ENCODE measurements at places on chromosomes 12 and 14.

- peak; percentile 32 for DNase-seq
These were observed 311.9 kb downstream of the DUSP6 start for GRCh38 chr12:89040146-89040964.

- no peak for DNase-seq
These were observed 10.1 kb downstream of the SHMT2 start for GRCh38 chr12:57239587-57240065.

- no peak for DNase-seq
These were observed 199.9 kb upstream of the RTL1 start for GRCh38 chr14:101103321-101103901.

DNA sequence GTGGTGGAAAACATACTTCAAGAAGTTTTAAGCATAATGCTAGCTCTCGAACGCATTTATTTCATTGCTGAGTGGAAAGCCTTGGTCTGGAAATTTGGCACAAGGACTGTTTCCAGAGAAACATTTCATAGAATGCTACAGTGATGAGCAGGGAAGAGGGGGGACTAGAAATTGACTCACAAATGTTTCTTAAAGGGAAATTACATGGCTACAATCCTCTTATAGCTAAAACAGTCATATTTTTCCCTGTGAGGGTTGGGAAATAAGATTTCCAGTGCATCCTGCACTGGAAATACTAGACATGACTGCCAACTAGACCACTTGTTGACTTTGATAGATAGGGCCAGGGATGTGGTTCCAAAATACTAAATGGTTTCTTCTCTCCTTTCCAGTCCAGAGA is 197.3 kb upstream of the RGS6 start:
- DNase-seq = peak; percentile 80

GRCh38 chr14:99671235-99672224 is 12.6 kb upstream of the CYP46A1 start:
- no peak for DNase-seq

- no peak for DNase-seq
These were observed 923.0 kb upstream of the TMEM132C start for GRCh38 chr12:127343940-127344339.

DNA sequence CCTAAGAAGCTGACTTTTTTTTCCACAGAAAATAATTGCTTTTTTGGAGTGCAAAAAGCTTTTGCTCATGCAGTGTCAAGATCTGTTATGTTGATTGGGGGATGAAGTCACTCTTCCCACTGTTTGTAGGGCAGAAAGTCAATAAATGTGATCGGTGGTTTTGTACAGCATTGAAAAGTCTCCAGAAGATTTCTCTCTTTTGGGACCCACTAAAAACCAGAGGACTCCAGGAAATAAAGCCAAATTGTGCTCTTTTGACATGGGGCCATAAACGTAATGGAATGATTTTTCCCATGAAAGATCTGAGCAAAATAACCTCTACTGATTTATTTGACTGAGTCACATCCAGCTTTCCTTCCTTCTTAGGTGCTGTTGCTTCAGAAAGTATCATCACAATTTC is 122.5 kb downstream of the SNAPC1 start:
- DNase-seq = peak; percentile 88

GRCh38 chr14:20611277-20611676 is 20.1 kb upstream of the RNASE12 start:
- no peak for DNase-seq

- no peak for DNase-seq
These were observed 53.1 kb downstream of the SLCO1C1 start for GRCh38 chr12:20748198-20748597.
